ENCODE measurements at places on chromosomes 16 and 17.

GRCh38 chr16:57951204-57951960, 19.5 kb downstream of the CNGB1 start:
- no peak for DNase-seq

DNA sequence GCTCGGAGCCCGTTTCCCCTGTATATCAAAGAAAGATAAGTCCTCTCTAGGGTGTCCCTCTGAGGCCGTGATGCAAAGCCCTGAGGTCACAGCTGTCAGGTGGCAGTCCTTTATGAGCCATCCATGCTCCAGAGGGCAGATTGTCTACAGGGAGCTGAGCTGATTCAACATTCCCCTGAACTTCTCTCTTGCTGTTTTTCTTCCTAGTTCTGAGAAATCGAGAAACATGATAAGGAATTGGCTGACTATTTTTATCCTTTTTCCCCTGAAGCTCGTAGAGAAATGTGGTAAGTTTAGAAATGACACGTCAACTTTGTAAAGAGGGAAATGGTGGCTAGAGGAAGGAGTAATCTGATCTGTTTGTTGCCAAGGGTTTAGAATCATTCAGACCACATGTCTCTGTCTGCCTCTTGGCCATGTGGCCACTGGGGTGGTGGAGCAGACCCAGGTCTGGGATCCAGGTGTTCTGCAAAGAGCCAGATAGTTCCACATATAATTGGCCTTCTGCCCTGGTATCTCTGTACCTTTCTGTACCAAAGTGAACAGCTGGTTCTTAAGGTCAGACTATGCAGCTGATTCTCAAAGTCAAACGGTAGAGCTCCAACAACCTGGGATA, 3.5 kb downstream of the CTNS start:
- no peak for DNase-seq

- no peak for DNase-seq
These were observed 38.8 kb downstream of the TMC6 start for GRCh38 chr17:78089576-78090281.

DNA sequence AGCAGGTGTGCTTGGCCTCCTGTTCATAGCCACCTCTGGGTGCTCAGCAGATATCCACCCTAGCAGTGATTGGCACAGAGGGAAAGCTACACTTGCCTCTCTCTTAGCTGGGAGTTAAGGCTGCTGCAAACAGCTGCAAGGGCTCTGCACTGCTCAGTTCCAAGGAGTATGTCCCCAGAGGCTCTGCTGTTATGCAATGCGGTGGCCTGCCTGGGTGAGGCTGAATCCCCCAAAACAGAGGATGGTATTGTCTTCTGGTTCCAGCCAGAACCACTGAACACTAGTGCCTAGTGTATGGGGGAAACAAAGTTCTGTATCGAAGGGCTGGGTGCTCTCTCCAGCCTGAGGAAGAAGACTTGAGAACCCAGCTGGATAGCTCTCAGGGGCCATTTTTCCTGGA, 16.8 kb downstream of the TMEM94 start:
- no peak for DNase-seq

DNA sequence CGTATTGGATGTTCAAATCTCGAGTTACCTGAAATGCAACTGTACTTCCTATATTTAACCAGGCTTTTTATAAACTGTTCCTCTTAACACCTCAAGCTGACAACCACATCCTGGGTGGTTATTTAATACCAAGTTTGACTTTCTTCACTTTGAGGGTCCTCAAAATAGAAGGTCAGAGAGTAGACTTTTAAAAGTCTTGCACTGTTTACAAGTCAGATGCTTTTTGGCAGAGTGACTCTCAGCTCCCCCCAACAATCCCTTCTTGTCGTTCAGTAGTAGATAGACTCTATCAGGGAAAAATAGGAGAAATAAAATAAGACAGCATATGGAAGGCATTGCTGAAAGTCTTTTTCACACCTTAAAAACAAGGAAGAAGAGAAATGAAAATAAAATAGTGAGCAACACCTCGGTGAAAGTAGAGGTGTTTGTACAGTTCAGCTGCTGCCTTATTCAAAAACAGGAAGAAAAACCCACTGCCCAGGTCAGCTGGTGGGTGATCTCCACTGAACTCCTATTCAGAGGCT, 650.4 kb downstream of the WWOX start:
- no peak for DNase-seq

DNA sequence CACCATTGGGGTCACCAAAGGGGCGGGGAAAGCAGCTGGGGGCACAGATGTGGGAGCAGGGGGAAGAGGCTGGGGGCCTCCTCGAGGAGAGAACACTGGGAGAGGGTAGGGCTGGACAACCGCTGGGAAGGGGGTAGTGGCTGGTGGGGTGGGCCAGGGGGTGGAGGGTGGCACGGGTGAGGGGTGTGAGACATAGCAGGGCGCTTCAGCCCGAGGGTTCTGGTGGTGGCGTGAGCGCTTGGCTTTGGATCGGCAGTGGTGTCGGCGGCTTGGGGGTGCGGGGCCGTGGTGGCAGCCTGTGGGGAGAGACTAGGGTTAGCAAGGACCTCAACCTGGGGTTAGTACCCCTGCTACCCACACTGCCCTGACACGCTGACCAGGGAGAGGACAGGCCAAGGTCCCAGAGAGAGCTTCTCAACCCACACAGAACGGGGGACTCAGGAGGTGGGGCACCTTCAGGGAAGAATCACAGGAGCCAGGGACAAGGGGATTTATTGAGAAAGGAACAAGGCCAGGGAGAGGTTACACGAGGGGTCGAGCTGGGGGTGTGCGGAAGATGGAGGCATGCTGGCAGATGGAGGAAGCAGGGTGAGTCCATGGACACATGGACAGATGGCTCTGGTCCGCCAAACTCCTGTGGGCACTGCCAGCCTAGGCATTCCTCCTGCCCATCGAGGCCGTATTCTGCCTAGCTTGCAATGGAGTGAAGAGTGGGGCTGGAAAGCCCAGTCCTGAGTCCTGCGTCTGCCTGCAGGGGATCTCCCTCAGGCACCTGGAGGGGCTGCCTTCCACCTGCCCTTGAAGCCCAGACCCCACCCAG, 8.4 kb downstream of the PER1 start:
- DNase-seq = no peak

DNA sequence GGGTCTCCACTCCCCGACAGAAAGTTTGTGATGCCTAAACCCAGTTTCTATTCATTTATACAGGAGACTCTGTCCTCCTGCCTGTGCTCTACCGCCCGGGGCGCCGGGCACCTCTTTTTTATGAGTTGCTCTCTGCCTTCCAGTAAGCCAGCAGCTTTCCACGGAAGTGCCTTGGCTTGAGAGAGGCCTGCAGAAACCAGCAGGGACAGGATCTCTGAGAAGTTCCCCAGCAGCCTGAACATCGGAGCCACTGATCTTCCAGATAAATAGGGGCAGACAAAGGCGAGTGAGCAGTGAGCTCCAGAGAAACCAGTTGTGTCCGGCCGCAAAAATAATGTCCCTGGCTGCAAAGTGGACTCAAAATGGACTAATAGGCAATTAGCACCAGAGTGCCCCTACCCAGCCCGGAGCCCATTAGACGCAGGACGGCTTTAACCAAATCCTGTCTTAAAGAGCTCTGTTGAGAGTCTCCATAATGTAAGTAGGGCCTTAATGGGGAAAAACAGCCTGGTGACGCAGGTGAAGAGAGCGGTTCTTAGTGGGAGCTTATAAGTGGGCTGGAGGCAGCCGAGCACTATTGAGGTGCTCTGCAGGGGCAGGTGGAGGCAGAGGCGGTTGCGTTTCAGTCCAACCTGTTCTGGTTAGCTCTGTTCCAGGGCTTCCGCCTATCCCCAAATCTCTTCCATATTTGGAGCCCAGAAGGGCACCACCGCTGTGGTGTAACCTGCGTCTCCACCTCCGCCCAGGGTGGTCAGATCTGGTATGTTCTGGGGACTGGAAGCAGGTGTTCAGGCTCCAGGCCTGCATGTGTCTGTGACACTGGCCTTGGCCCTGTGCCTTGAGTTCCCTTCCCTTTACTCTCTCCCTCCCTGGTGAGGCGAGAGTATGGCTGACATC, 74.1 kb downstream of the NT5M start:
- DNase-seq = no peak

DNA sequence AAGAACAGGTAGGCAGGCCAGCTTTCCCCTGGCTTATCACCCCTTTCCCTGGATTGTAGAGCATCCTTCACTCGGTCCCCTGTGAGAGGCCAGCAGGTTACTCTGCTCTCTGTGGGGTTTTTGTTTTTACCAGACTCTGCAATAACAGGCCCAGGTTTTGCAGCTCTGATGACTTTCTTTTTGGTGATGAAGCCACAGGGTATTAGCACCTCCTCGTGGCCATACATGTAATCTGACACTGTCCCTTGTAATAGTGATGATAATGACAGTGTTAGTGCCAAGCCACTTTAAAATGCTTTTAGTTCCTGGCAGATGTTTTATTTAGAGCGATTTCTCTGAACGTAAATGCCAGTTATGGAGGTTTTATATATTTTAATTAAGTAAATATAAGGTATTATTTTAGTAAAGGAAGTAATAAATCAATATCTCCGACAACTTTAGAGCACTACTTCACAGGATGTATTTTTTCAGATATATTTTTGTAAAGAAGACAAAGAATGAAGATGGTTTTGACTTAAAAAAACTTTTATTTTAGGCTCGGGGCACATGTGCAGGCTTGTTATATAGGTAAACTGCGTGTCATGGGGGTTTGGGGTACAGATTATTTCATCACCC, 38.0 kb upstream of the CPHXL start:
- DNase-seq = peak; percentile 13

DNA sequence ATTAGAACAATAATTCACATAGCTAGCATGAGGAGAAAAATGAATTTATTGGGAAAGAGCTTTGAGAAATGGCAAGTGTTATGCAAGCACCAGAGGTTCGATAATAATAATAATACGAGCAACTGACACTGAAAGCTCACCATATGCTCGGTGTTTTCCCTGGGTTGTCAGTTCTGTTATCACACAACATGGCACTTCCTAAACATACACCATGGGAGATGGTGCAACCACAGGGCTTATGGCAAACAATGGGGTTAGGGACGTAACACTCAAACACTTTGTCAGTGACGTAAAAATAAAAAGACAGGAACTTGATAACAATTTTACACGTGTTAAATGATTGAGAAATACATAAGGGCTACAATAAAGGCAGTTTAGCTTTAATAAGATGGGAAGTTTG, 23.7 kb downstream of the OR1D5 start:
- DNase-seq = no peak

- peak; percentile 30 for DNase-seq
These were observed 27.4 kb downstream of the EMP2 start for GRCh38 chr16:10552998-10553491.

DNA sequence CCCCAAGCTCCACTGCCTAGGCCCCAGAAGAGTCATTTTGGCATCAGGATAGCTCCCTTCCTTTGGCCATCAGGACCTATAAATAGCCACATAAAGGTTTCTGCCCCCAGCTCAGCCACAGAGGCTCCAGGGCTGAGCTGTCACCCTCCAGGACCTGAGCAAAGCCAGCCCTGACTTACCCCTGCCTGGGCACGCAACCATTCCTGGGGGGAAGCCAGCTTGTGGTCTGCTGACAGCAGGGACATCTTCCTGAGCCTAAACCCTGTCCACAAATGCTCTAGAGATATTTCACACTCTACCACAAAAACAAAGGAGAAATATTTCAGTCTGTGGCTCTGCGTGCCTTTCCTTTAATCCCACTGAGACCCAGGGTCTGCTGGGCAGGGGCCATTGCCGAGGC, 123.7 kb upstream of the CCL2 start:
- DNase-seq = no peak

GRCh38 chr17:77846531-77847085, 111.9 kb upstream of the TNRC6C start:
- DNase-seq = no peak

DNA sequence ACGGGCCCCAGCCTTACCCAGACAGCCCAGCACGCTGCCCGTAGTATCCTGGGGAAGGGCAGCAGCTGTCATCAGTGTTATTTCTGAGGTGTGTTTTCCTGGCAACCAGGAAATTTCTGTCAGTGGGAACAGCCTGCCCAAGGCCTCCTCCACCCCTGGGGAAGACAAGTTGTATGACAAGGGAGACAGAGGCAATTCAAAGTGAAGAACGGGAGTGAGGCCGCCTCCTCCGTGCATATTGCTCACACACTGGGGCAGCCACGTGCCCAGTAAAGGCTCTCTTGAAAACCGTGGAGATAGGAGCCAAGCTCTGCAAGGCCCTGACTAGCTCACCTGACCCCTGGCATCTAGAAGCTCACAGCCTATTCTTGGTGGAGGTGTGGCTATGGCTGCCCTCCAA, 57.6 kb downstream of the RAI1 start:
- no peak for DNase-seq

GRCh38 chr16:53059672-53060071, 4.9 kb downstream of the CHD9 start:
- DNase-seq = no peak

DNA sequence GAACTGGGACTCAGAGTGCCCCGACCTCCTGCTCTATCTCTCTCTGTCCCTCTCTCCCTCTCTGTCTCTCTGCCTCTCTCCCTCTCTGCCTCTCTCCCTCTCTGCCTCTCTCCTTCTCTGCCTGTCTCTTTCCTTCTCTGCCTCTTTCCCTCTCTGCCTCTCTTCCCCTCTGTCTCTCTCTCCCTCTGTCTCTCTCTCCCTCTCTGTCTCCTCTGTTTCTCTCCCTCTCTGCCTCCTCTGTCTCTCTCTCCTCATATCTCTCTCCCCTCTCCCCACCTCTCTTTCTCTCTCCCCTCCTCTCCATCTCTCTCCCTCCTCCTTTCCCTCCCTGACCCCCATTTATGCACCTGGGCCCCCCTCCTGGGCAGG, 32.7 kb downstream of the TNFRSF13B start:
- DNase-seq = no peak

GRCh38 chr17:70078549-70078948, 3.5 kb downstream of the KCNJ16 start:
- DNase-seq = no peak

GRCh38 chr16:73794994-73795393, 501.6 kb upstream of the PSMD7 start:
- DNase-seq = no peak

DNA sequence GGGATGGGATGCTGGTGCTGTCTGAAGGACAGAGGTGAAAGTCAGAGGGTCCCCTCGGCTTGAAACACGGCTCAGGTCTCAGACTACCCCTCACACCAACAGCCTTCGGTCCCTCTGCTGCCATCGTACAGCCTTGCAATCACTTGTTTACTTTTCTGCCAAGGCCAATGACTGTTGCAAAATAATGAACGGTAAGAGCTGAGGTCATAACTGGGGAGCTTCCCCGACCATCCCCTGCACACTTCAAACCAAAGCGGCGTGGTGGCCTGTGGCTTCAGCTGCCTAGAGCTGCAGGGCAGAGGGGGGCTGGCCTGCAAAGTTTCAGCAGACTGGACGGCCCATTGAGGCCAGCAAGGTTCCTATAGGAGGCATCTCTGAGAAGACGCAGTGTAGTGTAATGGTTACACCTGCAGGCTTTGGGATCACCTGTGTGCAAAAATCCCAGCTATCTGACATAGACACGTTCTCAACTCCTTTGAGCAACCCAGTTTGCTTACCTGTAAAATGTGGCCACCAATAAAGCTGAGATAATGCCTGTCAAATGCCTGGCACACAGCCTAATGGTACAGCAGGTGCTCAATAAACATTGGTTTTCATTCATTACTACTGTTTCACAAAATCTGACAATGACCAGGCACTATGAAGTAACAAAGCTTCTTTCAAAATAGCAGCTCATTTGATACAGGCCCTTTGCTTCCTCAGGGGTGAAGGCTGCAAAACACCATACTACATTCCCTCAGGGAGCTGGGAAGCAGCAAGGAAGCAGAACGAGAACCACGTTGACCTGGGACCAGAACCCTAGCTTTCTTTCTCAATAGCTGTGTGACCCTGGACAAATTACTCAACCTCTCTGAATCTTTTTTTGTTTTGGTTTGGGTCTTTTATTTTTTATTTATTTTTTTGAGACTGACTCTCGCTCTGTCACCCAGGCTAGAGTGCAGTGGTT, 5.0 kb downstream of the PAM16 start:
- no peak for DNase-seq
